ENCODE measurements at places on chromosomes 3 and 15.

DNA sequence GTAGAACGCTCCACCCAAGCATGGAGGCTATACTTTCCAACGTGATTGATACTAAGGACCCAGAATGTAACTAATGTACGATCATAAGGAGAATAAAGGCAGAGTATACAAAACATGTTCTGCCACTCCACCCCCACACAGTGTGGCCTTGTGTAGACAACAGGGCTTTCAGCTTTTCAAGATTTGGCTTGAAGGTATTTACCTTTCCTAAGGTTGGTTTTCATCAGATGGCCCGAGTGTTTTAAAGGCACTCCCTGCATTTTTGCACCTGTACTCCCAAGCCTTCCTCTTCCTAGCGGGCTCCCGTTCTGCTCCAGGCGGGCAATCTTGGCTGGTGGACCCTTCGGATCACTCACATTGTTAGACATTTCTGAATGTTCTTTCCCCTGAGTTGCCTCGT lies 4.6 kb downstream of the SATB1 start:
- DNase-seq, result no peak

- no peak for DNase-seq
Observed at GRCh38 chr3:66490214-66490613, 10.6 kb downstream of the LRIG1 start.

DNA sequence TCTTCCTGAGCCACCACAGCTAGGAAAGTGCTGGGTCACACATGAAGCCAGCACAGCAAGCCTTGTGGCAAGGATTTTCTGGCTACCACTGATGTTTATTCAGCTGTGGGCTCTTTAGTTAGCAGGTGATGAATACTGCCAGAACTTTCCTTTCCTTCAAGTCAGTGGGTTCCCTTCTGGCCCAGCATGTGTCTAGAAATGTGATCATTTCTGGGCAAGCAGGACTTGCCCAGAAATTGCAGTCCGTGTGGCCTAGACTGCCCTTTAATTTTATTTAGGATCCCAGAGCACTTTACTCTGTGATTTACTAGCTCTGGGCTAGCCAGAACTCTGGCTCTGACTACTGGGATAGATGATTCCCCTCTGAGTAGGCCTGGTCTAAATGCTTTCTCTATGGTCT lies 397.5 kb downstream of the ZIC4 start:
- no peak for DNase-seq

- no peak for DNase-seq
Observed at GRCh38 chr3:52298149-52299098, 10.8 kb downstream of the GLYCTK start.

Measured in effector memory CD4-positive, alpha-beta T cell (primary cell).